Caco-2 (cell line): ENCODE measurements at places on chromosomes 7 and 10.

DNA sequence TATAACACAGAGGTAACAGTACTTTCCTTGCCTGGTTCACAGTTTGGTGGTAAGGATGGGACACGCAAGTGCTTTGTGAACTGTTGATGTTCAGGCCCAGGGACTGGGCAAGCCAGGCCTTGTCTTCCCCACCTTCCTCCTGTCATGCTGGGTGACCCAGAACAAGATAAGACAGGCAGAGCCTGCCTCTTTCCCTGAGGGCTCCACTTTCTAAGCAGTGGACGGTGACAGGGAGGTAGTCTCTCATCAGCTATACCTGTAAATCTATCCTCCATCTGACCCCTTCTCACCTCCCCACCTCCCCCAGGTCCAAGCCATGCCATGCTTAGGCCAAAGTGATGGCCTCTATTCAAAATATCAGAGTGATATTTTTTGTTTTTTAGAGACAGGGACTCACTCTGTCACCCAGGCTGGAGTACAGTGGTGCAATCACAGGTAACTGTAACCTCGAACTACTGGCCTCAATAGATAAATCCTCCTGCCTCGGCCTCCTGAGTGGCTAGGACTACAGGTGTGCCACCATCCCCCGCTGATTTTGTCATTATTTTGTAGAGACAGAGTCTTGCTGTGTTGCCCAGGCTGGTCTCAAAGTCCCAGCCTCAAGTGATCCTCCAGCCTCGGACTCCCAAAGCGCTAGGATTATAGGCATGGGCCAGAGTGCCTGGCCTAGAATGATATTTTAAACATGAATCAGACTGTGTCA, 42.8 kb downstream of the PDLIM1 start:
- peak; percentile 51 for DNase-seq

DNA sequence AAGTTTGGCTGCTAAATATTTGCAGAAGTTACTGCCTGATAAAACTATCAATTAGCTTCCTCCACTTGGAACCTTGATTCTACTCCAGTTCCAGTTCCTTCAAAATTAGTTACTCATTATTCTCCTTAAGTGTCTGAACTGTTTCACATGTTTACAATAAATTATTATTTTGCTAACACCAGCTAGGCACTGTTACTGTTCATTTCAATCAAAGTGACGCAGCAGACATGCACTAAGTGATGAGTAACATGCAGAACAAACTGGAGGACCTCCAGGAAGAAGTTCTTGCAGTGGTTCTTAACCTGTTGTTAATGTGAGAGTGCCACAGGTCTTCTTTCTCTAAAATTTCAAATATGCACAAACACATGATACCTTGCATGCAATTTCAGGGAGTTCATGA, 491.8 kb upstream of the SEMA3A start:
- no peak for DNase-seq

- DNase-seq = no peak
Measured at GRCh38 chr7:133735222-133735621, 391.9 kb upstream of the LRGUK start.

DNA sequence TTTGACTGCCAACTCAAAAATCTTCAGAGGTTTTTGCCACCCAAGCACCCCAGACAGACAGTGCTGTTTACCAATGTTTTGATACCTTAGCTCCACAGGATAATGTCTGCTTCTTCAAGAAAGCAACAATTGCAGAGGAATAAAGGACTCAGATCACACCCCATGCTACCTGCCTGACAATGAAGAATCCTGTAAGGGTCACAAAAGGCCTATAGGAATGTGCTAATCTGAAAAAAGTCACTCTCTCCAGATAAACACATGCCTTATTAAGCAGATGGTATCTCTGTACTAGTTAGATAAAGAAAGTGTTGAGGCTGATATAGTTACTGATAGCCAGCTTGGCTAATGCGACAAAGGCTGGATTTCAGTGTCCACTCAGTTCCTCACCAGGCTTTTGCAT, 1076.7 kb upstream of the SORCS1 start:
- DNase-seq = no peak

DNA sequence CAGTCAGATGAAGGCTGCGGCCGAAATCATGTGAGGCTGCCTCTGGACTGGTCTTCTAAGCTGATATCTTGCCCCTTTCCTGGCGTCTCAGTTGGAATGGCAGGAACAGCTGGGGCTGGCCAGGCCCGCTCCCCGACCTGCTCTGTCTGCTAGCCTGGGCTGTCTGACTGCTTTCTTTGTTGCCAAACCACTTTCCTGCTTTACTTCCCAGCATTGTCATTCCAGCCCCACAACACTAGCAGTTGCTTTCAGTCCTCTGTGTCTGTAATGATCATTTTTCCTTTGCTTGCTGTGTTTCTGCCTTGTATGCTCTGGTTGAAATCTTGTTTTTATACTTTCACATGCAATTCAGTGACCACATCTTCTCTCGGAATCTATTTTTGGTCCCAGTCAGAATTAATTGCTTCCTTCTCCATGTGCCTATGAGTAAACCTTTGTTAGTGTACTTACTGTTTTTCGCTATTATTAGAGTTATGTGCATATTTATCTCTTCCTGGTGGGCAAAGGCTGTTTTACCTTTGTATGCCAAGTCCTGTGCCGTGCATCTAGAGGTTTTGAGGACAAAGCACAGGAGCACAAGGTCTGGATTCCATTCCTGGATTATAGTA, 21.6 kb downstream of the PRPF18 start:
- no peak for DNase-seq

DNA sequence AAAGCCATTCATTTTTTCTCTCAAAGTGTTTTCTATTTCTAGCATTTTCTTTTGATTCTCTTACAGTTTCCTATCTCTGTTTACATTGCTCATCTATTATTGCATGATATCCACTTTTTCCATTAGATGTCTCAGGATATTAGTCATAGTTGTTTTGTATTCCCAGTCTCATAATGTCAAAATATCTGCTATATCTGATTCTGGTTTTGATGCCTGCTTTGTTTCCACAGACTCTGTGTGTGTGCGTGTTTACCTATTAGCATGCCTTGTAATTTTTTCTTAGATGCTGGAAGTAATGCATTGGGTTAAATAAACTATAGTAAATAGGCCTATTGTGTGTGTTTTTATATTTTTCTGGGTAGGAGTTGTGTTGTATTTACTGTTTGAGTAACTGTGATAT, 1126.3 kb downstream of the SORCS1 start:
- no peak for DNase-seq

- DNase-seq = no peak
Measured at GRCh38 chr7:72538147-72538546, 126.0 kb upstream of the CALN1 start.

- DNase-seq = no peak
Measured at GRCh38 chr7:84548366-84549365, 354.1 kb upstream of the SEMA3A start.

DNA sequence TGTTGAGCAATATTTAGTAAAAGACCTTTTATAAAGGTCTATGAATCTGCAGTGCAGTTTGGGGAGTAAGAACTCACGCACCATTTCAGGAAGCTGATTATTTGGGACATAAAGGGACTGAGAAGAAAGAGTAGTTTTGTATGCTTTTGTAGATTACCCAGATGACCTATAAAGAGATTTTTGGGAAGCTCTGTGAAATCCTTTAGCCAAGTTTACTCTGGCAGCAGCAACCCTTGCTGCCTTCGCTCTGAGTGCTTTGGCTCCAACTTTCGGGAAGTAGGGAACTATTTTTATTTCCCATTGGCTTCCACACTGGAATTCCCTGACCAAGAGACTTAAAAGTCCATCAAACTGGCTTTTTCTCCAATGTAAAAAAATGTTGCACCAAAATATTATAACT, 1110.1 kb upstream of the PHF14 start:
- DNase-seq = no peak

DNA sequence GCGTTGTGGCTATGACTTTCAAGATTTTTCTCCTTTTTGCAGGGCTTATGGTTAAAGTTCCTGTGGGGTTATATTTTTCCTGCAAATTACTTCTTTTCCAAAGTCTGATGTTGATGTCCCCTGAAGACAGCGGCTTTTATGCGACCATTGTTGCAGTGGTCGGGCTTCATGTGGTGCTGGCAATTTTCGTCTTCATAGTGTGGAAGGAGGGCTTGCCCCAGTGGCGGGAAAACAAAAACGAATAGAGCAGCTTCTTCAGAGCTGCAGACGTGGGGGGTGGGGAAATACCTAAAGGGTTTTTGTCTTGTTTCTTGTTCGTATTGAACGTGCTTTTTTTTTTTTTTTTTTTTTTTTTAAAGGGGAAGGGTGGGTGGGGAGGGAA, 53.8 kb downstream of the MCMBP start:
- DNase-seq = no peak

DNA sequence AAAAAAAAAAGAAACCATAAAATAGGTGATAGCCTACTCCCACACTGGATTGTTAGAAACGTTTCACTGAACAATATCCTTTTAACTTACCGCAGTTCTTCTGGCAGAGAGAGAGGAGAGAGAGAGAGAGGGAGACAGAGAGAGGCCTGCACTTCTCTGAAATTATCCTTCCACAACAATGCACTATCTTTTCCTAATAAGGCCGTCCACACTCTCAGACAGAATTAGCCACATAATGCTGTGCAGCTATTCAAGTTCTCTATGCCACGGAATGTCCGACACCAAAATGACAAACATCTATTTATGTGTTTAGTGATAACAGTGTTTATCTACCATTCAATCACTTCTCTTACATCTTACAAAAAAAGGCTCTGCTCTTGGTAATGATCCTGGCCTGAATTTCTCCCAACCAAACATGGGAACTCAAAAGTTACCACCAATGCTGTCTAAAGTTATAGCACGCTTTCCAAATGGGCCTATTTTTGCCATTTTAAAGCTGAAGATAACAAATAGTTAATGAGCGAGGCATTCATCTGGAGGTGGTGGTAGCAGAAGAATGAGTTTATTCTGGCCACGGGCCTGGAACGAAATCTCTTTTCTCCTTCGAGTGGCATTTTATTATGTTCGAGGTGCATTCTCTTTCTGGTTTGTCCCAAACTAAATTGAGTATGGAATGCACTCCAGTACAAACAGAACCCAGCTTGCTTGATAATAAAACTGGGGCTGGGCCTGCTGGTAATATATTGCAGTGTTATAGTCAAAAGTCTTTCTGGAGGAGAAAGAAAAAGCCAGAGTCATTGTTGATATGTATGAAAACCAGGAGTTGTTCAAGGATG, 160.2 kb upstream of the SVIL start:
- DNase-seq = no peak

GRCh38 chr7:6650086-6650485, 13.0 kb downstream of the ZNF316 start:
- DNase-seq = no peak

- peak; percentile 69 for DNase-seq
Measured at GRCh38 chr7:55593515-55594318, 21.4 kb upstream of the VOPP1 start.

DNA sequence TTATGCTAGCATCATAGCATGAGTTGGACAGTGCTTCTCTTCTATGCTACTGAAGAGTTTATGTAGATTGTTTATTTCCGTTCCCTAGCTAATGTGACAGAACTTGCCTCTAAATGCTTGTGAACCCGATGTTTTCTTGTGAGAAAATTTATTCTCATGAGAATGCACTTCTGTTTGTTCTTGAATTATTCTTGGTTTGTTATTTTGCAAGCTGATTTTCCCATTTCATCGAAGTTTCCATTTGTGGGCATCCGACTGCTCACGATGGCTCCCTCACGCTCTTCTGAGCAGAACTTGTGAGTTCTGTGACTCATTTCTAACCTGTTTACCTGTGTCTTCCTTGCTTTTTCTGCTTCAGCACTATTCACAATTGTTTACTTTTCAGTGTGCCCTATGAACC, 59.9 kb downstream of the WDFY4 start:
- no peak for DNase-seq

DNA sequence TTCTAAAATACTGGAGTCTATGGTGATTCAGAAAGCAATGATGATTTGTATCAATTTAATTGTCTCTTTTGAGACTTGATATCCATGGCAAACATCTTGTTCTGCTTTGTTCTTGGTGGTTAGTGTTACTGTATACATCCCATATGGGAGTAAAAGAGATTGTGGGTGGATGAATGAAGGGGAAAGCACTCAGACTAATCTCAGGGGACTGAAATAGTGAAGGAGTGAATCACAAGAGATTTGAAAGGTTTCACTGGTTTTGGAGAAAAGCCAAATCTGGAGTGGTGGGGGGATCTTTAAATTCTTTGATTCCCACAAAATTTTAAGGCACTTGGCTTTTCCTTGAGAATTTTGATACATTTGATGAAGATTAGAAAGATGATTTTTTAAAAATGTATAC, 369.4 kb downstream of the INHBA start:
- no peak for DNase-seq

- DNase-seq = no peak
Measured at GRCh38 chr7:120588416-120588815, 269.5 kb downstream of the TSPAN12 start.

GRCh38 chr10:103897241-103897774, 20.7 kb downstream of the STN1 start:
- DNase-seq = no peak

DNA sequence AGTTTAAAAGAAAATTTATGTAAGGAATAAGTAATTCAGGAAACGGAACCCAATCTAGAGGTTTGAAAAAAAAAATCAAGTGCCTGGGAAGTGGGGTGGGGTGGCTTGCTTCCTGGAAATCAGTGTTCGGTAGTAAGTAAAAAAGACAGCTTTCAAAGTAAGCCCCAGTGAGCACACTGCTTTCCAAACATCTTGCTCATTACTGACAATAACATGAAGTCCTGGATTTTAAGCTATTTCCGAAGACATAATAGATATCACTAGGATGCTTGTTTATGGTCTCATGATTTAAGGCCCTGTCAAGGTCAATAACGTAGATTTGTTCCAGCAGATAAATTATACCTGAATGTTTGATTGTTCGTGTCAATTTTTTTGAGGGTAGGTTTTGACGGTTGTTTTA, 1.3 kb downstream of the STAMBPL1 start:
- DNase-seq = no peak

DNA sequence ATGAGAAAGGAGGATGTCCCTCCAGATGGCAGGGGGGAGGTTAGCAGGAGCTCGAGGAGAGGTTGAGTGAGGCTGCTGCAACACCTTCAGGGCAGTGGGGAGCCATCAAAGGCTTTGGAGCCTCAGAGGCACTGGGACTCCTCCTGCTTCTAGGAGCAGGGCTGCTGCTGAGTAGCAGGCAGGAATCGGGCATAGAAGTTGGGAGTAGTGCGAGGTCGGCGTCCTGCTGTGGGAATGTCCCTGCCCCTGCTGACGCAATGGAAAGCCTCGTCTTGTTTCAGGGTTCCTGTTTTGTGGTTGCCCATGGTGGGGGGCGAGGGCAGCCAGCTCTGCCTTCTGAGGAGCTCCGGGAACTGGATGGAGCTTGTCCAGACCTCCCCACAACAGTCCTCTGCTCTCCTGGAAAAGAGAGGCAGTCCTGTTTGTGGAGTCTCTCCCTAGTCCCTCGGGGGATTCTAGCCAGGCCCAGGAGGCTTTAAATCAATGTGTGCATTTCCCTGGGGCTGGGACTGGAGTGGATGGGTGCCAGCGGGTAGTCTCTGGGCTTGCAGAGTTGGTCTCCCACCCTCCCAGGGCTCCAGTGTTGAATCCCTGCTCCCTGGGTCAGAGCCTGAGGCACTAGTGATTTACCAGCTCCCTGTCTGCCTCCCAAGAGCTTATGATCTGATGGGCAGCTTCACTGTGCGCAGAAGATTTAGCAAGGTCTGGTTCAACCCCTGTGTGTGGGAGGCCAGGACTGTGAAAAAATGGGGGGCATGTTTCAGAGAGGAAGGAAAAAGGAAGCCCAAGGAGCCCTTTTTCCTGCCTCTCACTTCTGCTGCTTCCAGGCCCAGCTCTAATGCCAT, 98.7 kb upstream of the PPIF start:
- DNase-seq = no peak

GRCh38 chr10:119233821-119234220, 26.4 kb downstream of the GRK5 start:
- DNase-seq = no peak

- no peak for DNase-seq
Measured at GRCh38 chr10:10777279-10777678, 240.4 kb upstream of the CELF2 start.

- DNase-seq = no peak
Measured at GRCh38 chr10:115050375-115051010, 42.7 kb upstream of the ATRNL1 start.
